ENCODE measurements at places on chromosomes 2 and 18.

DNA sequence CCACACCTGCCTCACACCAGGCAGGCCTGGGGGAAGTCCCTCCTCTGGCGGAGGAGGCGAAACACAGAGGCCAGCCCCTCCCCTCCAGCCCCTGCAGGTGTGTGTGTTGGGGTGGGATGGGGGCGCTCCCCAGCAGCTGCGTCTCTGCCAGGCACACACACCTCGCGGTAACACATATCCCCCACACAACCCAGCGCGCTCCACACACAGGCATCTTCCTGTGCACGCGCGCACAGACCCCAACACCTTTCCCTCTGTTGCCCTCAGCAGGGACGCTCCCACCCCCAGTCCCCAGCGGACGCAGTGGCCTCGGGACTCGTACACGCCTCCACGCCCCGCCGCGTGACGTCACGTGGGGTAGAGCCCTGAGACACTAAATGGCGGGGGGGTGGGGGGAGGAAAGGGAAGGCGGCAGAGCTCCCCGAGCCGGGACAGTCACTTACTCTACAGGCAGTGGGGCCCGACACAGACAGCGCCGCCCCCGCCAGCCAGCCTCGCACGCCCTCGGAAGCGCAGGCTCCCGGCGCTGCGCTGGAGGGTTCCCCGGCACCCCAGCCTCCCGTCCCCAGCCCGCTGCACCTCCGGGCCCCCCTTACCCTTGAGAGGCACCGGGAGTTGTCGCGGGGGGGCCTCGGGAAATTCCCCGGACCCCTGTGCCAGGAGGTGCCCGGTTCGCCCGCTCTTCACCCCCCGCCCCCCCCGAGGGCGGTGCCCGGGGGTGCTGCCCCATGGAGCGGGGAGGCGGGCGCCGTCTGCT lies at the start of gene WNT10A:
Gene WNT10A (plus strand): TSS at position 751 of the 757 bp plus-strand sequence. CDS start 144 bp downstream, outside the sequence.
- no peak for DNase-seq

- DNase-seq: no peak
These were observed 6.8 kb downstream of the THUMPD2 start for GRCh38 chr2:39772086-39772811.

DNA sequence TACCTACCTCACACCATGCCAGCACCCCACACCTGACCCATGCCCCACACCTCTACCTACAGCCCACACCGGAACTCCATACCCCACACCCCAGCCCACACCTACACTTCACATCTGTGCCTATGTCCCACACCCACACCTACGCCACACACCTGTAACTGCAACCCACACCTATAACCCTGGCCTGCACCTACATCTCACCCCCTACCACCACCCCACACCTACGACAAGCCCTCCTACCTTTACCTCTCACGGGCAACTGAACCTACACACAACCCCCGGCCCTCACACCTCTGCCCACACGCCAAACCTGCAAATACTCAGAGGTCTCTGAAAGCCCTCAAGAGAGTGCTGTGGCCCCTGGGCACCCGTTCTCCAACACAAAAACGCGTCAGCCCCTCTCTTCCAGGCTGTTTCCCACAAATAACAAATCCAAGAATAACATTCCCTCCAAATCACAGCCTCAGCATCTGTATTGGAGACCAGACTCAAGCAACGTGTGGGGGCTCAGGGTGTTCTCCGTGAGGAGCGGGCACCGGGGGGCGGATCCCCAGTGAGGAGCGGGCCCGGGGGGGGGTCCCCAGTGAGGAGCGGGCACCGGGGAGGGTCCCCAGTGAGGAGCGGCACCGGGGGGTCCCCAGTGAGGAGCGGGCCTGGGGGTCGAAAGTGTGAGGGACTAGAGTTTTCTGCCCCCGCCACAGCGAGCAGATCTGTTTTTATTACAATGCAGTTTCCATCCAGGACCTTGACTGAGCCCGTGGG lies 33.4 kb downstream of the SLC66A2 start:
- DNase-seq: peak; percentile 73

DNA sequence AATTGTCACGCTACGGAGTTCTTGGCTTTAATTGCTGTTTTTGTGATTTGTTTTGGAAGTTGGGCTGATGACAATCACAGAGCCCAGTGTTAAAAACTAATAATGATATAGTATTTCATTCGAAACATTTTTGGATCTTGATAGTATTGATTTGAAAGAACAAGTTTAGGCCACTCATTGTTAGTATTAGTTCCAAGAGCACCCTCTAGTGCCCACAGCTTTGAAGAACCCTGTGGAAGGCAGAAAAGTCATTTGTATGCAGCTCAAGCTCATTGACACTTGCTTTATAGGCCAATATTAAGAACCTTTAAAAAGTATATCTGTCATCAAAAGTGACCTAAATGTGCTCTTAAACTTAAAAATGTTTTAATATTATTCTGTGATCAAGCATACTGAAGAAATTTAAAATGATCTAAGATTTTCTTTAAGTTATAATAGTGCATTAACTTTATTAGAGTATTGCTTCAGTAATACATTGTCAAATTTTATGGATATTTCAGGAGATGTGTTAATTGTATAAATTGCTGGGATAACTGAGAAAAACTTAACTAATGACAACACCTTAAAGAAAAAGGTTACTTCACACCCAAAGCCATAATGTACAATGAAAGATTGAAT lies 191.0 kb downstream of the GRB14 start:
- DNase-seq: no peak

DNA sequence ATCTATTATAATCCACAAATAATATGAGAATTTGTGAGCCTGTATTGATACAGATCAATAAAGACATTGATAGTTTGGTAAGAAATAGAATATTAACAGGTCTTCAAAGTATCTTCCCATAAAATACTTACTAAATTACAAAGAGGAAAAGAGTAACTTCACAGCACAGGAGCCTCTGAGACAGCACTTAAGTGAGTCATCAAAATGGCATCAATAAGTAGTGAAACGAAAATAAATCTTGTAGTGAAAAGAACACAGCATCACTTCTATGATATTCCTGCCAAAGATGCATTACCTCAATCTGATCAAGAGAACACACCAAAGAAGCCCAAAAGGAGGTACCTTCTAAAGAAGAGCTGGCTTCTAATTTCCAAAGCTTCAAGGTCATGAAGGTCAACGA lies 116.4 kb downstream of the CBLN2 start:
- no peak for DNase-seq

DNA sequence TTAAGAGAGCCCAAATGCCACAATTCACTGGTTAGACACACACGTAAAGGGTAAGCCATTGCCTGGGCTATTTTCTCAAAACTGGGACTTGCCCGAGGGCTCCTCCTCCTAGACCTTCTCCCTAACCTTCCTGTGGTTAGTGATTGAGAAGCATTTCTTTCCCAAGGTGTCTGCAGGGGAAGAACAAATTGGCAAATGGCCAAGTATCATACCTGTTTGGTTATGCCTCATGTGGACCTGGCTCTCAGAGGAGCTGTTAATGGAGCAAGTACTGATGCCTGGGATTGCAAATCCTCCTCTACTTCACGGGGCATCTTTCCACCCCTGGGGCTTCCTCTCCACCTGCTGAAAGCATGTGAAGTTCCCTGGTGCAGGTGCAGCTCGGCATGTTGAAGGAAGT lies 187.5 kb upstream of the CYRIA start:
- DNase-seq: no peak

Data from mesenteric fat pad (tissue), 1 donor.